H9 (cell line): ENCODE measurements at places on chromosomes 12 and 14.

GRCh38 chr12:39401459-39401858, 41.5 kb downstream of the KIF21A start:
- no peak for DNase-seq

GRCh38 chr14:97723351-97723750, 926.2 kb downstream of the VRK1 start:
- DNase-seq = no peak

DNA sequence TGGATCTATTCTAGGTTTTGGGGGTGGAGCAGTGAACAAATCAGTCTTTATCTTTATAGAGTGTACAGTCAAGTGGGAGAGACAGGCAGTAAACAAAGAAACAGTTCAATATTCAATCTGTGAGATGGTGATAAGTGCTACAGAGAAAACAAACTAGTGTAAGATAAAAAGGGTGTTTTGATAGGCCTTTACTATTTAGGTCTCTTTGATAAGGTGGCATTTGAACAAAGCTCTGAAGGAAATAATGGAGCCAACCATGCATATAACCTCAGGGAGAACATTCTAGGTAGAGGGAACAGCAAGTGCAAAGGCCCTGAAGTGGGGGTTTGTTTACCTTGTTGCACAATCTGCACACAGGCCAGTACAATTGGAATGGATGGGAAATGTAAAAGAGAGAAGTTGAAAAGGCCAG, 47.3 kb downstream of the PTPN11 start:
- DNase-seq = no peak

- no peak for DNase-seq
Measured at GRCh38 chr12:25074113-25074512, 120.8 kb downstream of the DNAI7 start.
